Activated CD8-positive, alpha-beta memory T cell treated with anti-CD3 and anti-CD28 coated beads for 4 hours (primary cell): ENCODE measurements at places on chromosomes 2 and 18.

- DNase-seq: no peak
Measured at GRCh38 chr2:84327645-84328249, 131.3 kb downstream of the SUCLG1 start.

- no peak for DNase-seq
Measured at GRCh38 chr2:184760931-184761330, 162.6 kb downstream of the ZNF804A start.

DNA sequence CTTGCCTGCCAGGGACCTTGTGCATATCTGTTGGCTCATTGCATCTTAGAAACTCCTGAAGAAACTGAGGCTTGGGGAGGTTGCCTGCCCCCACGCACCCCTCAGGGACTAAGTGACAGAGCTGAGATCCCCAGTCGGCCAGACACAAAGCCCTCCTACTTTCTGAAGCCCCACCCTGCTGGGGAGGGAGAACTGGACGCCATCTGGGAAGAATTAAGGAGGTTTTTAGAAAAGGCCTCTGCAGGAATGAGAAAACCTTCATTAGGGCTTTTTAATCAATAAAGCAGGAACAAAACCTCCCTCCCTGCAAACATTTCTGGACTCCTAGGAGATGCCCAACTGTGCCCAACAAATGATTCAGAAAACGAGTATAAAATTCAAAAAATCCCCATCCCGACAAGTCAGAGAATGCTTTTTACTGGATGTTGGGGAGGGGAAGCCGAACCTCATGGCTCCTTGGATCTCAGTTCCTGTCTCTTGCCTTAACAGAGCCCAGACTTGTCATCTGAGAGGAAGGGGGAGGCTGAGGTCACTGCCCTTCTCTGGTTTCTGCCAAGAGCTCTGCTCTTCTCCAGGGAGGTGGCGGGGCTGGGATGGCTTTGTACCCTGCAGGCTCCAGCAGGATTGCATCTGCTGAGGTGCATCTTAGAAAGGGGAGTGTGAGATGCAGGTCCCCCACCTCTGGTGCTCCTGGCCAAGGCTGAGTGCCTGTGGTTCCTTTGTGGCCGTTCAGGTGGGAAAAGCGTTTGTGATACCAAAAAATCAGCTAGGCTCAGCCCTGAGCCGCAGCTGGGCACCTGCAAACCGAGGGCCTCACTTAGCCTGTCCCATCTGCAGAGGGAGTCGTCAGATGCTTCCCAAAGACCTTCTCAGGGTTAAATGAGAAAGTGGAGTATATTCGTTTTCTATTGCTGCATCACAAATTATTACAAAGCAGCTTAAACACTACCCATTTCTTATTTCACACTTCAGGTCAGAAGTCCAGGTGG is 142.4 kb downstream of the ZFP36L2 start:
- DNase-seq: no peak

GRCh38 chr2:196697825-196698224 is 58.3 kb downstream of the CCDC150 start:
- DNase-seq: no peak

DNA sequence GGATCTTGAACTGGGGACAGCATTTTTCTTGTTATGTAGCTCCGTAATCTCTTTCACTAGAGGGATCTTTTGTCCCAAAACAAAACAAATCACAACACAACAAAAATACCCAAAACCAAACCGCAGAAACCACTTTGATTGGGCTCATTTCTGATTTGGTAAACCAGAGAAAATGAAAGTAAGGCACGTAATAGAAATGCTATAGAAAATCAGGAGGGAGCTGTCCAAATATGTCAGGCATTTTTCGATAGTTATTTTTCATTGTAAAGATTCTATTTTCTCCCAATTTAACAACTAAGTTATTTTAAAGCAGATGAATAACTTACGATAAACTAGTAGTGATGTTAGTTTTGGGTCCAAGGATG is 406.5 kb downstream of the XIRP2 start:
- no peak for DNase-seq

DNA sequence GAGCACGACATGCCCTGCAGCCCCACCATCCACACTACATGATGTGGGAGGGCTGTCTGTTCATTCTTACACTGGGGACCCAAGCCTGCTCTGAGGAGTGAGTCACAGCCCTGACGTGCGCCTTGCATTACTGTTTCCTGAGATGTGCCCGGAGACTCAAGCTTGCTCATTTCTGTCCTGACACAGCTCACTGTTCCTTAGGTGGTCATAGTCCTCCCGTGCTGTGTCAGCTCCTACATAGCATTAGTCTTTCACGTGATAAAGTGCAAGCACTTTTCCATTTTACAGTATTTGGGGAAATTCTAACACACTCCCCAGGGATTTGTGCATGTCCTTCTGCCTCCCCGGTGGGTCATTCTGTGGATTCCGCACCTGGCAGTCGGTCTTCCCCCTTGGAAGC is 46.2 kb upstream of the TRIM43B start:
- no peak for DNase-seq

DNA sequence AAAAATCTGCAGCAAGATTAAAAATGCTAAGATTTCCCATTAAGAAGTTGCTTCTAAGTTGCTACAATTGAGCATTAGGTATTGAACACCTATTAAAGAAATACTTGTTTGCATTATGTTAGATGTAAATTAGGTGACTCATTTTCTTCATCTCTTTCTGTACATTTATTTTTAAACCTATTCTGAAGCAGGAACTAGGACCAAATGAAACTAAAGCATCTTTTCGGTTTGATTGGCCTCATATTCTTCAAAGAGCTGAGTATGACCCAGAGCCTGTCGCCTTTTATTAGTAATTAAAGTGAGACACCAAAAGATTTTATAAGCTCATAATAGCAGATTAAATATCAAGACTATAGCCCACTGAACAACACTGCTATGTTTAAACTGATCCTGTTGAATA is 83.4 kb upstream of the ZEB2 start:
- no peak for DNase-seq

DNA sequence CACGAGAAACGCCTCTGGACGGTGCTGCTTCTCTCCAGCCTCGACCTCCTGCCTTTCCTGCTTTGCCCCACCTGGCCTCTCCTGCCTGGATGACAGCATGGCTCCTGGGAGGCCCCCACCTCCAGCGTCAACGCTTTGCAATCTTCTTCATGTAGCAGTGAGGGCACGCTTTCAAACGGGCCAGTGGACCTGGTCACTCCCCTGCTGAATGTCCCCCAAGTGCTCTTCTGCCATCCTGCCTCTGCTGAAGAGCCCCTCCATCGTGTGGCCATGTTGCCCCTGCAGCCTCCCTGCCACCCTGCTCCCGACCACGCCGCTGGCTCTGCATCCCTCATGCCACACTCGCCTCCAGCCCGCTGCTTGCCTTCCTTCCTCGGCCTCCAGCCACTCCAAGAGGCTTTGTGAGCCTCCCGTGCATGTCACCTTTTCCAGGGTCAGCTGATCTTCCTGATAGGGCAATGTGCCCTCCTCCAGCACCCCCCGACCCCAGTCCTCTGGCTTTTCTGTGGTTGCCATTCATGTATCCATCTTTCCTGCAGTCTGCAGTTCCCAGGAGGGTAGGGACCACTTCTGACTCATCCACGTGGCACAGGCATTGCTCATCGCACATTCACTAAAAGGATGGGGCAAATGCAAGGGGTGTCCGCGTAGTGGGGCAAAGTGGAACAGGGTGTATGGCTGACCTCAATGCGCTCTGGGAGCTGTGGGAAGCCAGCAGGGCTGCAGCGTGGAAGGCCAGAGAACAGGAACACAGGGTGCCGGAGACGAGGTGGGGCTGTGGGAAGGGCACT is 268.8 kb downstream of the TWIST2 start:
- DNase-seq: no peak
